ENCODE measurements at places on chromosomes 7 and 10.

DNA sequence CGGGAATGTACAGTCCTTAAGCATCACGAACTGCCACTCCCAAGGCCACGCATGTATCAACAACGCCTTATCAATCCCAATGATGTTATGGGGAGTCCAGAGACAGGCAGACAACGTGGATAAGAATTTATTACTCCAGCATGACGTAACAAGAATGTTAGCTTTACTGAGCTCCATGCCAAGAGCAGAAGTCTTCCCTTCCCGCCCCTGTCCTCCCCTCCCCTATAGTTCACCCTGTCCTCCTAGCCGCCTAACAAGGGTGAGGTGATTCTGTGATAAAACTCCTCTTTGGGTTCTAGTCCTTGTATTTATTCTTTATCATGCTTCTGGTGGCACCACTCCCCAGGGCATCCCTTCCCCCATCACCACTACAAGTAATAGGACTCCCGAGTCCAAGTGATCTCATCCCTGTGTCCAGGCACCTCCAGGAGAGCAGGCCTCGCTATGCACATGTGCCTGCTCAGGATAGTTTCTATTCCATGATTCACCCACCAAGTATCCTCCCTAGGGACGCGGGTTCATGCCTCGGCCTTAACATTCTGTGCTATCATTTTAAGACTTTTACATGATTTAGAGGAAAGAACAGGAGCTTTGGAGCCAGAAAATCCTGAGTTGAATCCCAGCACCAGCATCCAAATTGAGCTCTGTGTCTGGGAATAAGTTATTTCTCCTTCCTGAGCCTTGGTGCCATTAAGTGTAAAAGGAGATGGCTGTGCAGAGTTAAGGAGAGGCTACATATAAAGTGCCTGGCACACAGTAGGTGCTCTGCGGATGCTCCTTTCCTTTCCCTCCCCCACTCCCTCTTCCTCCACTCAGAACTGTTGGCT, 15.4 kb downstream of the GSDME start:
- DNase-seq: peak; percentile 92

- DNase-seq: no peak
Observed at GRCh38 chr7:44580945-44581878, 819 bp downstream of the TMED4 start.

DNA sequence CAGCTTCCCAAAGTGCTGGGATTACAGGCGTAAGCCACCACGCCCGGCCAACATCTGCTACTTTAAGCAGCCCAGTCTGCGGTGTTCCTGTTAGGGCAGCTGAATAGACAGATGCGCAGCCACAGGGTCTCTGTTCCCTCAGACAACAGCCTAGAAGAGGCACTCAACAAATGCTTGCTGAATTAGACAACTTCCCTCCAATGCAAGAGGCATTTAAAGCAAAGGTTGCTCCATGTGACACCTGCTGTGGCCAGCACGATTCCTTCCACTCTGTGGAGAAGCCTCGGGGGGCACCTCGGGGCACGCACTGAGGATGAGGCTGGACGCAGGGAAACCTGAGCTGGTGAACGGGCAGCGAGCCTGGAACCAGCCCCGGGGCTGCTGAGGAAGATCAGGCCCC, 237.8 kb downstream of the MAD1L1 start:
- no peak for DNase-seq

DNA sequence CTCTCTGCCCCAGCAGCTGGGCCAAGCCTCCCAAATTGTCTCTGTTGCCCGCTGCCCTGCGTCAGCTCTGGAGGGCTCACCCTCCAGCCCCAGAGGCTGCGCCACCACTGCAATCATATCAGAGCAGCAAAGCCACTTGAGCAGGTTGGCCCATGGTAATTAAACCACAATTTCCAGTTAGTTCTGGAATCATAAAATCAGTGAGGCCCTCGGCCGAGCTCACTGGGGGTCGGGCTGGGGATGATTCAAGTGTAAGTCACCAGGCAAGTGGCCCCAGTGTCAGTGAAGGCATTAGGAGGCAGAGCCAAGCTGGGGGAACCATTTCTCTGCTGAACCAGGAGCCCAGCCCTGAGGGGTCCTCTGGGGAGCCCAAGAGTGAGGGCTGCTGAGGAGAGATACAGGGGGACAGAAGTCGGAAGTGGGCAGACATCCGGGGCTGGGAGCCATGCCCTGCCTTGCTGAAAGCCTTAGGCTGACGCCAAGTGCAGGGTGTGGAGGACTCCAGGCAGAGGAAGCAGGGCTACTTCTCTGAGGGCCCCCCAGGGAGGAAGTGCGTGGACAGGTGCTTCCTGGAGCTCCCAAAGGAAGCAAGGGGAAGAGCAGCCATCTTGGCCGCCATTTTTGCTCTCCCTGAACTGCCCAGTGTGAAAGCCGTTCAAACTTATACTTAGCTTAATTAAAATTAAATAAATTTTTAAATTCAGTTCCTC, 29.5 kb upstream of the SLC29A3 start:
- DNase-seq: no peak

GRCh38 chr10:24324651-24325050, 115.7 kb downstream of the KIAA1217 start:
- DNase-seq: no peak

DNA sequence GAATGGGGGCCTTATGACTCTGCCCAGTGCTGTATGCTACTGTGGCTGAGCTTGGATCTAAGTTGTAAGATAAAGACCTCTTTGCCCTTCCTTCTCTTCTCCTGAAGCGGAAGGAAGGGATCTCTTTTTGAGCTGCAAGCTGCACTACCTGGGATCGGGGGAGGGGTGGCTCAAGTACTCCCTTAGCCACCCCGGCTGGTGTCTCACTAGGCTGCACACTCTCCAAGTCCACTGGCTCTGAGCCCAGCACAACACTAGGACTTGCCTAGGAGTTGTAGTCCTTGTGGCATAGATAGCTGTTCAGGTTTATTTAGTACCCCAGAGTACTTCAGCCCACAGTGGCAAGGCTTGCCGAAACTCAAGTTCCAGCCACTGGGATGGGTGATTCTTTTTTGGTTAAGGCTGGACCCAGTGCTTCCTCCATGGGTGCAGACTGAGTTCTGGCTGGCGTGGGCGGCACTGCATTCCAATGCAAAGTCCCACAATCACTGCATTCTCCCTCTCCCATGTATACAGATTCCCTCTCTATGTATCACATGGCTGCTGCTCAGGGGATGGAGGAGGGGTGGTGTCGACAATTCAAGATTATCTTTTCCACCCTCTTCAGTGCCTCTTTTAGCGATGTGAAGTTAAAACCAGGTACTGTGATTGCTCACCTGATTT, 76.2 kb upstream of the SLC25A13 start:
- no peak for DNase-seq

GRCh38 chr7:30760514-30761213, 8.7 kb downstream of the INMT start:
- DNase-seq: no peak

DNA sequence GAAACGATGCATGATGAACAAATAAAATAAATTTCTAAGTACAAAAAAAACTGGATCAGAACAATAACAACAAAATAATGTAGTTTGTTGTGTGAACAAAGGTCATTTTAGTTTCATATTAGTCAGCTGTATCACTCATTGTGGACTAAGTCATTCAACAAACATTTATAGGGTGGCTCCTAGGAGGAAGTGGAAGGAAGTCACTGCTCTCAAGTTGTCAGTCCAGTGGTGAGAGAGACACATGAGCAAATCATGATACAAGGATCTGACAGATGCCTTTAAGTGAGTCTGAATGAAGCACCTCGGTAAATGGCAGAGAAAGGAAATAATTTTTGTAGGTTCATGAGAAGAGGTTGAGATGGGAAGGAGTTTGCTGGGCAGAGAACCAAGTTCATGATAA, 56.8 kb downstream of the EPDR1 start:
- peak; percentile 32 for DNase-seq

- no peak for DNase-seq
Observed at GRCh38 chr10:62790571-62790970, 13.9 kb upstream of the ADO start.

DNA sequence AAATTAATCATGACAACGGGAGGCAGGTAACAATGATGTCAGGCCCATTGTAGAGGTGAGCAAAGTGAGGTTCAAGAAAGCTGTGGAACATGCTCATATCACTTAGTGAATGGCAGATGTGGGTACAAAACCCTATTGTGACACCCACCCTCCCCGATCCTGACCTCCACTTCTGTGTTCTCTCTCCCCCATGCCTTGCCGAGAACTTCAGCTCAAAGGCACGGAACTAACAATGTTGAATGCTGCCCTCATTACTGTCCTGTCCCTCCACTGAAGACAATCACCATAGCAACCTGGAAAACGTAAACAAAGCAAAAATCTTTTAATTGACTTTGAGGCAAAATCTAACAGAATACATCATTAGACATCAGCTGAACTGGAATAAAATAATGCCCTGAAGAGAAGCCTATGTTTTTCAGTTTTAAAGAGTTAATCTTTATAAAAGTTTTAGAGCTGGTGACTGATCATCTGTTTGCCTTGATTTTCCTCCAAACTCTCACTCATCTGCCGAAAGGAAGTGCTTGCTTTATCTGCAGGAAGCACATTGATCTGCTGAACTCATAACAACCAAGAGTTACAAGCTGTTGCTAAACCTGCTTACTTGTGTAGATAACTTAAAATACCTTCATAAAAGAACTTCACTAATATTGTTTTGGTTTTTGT, 133.6 kb downstream of the CUBN start:
- no peak for DNase-seq

DNA sequence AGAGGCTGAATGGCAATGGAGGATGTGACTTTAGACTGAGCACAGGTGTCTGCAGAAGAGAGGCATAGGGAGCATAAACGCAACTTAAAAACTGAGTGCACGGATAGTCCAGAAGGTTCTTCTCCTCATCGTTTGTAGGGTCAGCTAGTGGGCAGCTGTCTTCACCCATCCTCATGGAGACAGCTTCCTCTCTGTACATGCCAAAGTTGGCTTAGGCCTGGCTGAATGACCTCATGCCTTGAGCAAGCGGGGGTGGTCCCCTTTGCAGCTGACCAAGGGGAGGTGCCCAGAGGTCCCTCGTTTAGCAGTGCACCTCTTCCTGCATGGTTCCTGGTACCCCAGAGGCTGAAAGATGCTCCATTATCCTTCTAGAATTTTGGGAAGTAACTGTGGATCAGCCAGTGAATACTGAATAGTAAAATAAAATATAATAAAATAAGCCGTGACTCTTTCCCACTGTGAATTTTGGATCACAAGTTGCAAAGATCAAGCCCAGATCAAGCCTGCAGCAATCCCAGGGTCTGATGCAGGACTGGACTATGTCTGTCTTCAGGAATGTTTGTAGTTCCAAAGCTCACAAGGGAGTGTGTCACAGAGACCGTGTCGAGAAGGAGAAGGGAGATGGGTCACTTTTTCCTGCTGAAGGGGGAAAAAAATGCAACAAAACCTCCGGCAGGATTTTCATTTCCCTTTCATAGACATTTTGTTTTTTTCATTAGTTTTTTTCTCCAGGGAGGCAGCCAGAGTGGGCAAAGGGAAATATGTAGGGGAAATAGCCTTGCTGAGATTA, 295.3 kb upstream of the MKI67 start:
- DNase-seq: no peak

DNA sequence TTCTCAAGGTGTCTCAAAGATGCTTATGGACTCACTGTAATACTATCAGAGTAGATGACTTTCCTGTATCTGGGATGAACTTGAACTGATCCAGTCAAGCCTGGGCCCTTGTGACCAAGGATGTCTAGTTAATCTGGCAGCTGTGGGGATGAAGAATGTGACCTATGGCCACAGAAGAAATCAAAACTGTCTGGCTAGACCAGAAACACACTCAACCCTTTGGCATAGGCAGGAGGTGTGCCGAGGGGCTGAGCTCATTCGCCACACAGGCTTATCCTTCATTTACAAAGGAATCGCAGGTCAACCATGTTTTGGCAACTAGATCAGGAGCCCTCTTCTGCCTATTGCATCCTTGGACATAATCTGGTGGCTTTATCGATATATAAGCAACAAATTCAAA, 110.6 kb downstream of the ATXN7L1 start:
- DNase-seq: no peak

All from HS-5 (cell line).